ENCODE measurements at places on chromosomes 13 and 19.

DNA sequence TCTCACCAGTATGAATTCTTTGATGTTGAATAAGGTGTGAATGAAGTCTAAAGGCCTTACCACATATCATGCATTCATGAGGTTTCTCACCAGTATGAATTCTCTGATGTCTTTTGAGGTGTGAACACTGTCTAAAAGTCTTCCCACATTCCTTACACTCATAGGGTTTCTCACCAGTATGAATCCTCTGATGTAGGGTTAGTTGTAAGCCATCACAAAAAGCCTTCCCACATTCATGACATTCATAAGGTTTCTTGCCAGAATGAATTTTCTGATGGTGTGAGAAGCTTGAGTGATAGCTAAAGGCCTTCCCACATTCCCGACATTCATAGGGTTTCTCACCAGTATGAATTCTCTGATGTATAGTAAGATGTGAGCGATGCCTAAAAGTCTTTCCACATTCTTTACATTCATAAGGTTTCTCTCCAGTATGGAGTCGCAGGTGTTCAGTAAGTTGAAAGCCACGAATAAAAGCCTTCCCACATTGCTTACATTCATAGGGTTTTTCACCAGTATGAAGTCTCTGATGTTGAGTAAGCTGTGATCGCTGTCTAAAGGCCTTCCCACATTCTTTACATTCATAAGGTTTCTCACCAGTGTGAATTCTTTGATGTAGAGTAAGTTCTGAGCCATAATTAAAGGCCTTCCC lies 27.7 kb downstream of the ZNF461 start:
- peak; percentile 2 for DNase-seq

GRCh38 chr13:112057736-112058518 lies 9.0 kb upstream of the SOX1 start:
- DNase-seq = no peak

GRCh38 chr13:43331672-43332071 lies 308.3 kb downstream of the DNAJC15 start:
- DNase-seq = peak; percentile 37

DNA sequence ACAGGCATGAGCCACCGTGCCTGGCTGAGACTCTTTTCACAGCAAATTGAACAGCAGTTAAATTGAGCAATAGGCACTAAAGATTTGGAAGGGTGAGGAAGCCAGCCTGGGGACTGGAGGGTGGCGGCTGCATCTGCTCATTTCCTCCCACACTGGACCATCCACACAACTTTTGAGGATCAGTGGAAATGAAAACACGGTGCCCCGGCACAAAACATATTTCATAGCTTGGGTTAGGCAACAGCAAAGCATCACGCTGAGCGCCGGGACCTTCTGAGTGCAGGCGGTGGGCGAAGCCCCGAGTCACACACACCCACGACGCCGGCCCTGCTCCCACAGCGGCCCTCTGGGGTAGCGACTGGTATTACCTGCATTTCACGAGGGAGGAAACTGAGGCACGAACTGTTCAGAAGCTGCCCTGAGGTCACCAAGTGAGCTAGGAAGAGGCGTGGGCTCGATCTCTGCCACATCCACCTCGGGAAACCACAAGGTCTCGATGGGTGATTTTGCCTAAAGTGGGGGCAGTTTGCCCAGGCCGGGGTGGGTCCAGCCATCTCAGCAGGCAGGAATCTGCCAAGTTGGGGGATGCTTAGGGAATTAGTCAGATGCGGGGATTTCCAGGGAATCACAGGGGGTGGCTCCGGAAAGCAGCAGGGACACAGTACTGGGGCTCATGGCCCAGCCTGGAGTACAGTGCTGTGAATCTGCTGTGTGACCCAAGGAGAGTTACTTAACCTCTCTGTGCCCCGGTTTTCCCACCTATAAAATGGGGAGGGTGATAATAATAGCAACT lies 3.5 kb upstream of the SBNO2 start:
- peak; percentile 99 for DNase-seq

GRCh38 chr19:28610731-28611130 lies 602.2 kb downstream of the UQCRFS1 start:
- no peak for DNase-seq

- DNase-seq = no peak
Observed at GRCh38 chr13:73171271-73171682, 112.5 kb downstream of the KLF5 start.

All from EH (cell line).